ENCODE measurements at places on chromosomes 5 and 9.

GRCh38 chr5:172043865-172044264 lies 37.4 kb upstream of the FBXW11 start:
- no peak for DNase-seq

GRCh38 chr9:127608104-127608966 lies 3.7 kb upstream of the STXBP1 start:
- DNase-seq, result peak; percentile 82

DNA sequence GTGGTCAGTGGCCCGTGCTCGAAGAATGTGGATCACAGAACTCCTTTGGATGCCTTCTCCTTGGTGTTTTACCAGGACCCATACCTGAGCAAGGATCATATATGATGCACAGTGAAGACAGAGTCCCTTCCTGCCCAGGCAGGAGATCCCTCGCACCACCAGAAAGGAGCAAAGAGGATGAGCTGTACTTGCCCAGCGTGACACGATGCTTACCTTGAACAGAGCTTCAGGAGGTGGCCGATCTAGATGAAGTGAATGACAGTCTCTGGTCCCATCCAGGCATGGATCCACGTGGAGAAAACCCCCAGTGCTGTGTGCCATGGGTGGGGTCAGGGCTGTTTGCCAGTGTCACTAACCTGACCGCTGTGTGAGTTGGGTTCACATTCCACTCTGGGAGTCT lies 455.4 kb downstream of the GADD45G start:
- DNase-seq, result no peak

- no peak for DNase-seq
Measured at GRCh38 chr5:149894237-149894636, 50.4 kb downstream of the PDE6A start.

DNA sequence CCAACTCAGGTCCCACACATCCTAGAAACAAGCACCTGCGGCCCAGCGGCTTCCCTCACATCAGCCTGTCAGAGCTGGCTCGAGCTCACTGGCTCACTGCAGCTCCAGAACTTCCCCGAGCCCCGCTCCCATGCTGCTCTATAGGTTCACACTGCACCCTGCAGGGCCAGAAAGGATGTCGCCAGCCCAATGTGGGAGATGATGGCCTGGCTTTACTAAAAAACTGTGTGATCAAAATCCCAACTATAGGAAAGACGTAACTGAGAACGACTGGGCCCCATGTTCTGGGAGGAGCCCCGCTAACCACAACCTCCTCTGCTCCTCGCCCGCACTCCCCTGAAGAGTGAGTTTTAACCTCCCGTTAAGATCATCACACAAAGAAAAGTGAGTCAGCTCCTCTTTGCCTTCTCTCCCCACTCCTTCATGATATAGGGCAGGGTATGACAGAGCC lies 4.6 kb downstream of the SURF4 start:
- peak; percentile 90 for DNase-seq

- no peak for DNase-seq
Measured at GRCh38 chr5:90632791-90633190, 74.2 kb downstream of the ADGRV1 start.
